ENCODE measurements at places on chromosomes 5 and 9. TPM values are rescaled to one million over a fixed set of nuclear protein-coding genes. Genes with fewer than 3 reads are reported as not detected.

CDH9 gene
- not detected for total RNA-seq

GPSM1 gene
- 34.1 TPM for total RNA-seq

KLF4 gene
- 4.9 TPM for total RNA-seq

FAM221B gene
- total RNA-seq, result not detected

IL4 gene
- not detected for total RNA-seq

CCNO gene
- total RNA-seq, result 0.32 TPM

SOHLH1 gene
- not detected for total RNA-seq

PCDHB13 gene
- 5.1 TPM for total RNA-seq

CTXN3 gene
- not detected for total RNA-seq

RALGDS gene
- 17.8 TPM for total RNA-seq

BRINP1 gene
- total RNA-seq, result 0.23 TPM

LPAR1 gene
- 47.5 TPM for total RNA-seq

PPP3R2 gene
- not detected for total RNA-seq

CDKN2B gene
- total RNA-seq, result 8.8 TPM

DOCK2 gene
- total RNA-seq, result 6.1 TPM

PLEKHG4B gene
- 0.38 TPM for total RNA-seq

GABRB2 gene
- 10.5 TPM for total RNA-seq

C9orf153 gene
- not detected for total RNA-seq

EGFLAM gene
- 22.4 TPM for total RNA-seq

TSLP gene
- total RNA-seq, result 0.90 TPM

EQTN gene
- not detected for total RNA-seq

WDR5 gene
- total RNA-seq, result 32.6 TPM

DRD1 gene
- total RNA-seq, result not detected

MLANA gene
- not detected for total RNA-seq

BSPRY gene
- total RNA-seq, result not detected

DBH gene
- not detected for total RNA-seq

B4GALT1 gene
- 34.8 TPM for total RNA-seq

FLT4 gene
- total RNA-seq, result 3.2 TPM

NEUROG1 gene
- not detected for total RNA-seq

CENPH gene
- 58.3 TPM for total RNA-seq

PPP1R2B gene
- total RNA-seq, result 0.06 TPM

DPYSL3 gene
- total RNA-seq, result 66.9 TPM

SPATA31D4 gene
- not detected for total RNA-seq

ANKRD20A1 gene
- not detected for total RNA-seq

IFNK gene
- total RNA-seq, result not detected

PCDHA9 gene
- not detected for total RNA-seq

CDO1 gene
- 2.7 TPM for total RNA-seq

TNFSF8 gene
- not detected for total RNA-seq

All from LHCN-M2 (cell line).